ENCODE measurements at places on chromosomes 5 and 9.

DNA sequence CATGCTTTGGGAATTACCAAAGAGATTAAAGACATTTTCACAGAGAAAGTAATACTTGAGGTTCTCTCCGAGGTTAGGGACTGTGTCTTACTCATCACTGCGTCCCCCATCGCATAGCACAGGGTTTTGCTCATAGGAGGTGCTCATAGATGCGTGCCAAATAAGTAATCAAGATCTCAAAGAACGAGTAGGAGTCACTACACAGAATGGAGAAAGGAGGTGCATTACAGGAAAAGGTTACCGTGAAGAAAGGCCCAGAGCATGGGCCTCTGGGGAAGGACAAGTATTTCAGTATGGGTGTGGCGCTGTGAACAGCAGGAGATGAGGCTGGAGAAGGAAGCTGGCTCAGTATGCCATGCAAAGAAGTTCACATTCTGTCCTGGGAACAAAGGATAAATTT lies 182.4 kb downstream of the ACTL7B start:
- DNase-seq, result no peak

- DNase-seq, result no peak
Observed at GRCh38 chr9:91880378-91880972, 69.6 kb downstream of the ROR2 start.

- peak; percentile 22 for DNase-seq
Observed at GRCh38 chr9:33524306-33524947, 376 bp downstream of the ANKRD18B start.

GRCh38 chr9:108186642-108187395 lies 669.0 kb downstream of the ACTL7B start:
- no peak for DNase-seq

DNA sequence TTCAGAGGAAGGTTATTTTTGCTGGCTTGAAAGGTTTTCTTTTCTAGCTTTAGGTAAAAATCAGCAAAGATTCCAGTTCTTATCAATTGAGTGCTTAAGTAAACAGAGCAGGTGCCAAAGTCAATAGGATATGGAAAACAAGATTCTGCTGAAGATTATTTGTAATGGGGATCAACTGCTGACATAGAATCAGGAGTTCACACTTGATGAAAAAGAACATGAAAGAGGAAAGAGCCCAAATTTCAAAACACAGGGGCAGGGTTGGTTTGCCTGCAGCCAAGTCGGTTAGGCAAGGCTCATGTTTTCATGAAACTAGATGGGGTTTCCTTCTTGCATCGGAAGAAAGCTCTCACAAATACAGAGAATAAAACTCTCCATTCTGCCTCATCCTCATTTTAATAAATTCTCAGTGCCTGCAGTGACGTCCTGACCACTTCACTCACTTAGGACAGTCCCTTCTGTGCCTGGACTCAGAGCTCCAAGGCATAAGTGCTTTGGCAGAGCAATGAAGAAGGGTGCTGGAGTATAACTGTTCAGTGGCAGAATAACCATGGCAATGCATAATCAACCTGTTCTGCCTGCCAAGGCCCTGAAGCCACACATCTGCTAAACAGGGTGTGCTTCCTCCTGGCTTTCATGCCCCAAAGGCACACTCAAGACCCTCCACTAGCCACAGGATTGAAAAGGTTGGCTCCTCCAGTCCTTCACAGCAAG lies 179.6 kb downstream of the GNAQ start:
- no peak for DNase-seq

DNA sequence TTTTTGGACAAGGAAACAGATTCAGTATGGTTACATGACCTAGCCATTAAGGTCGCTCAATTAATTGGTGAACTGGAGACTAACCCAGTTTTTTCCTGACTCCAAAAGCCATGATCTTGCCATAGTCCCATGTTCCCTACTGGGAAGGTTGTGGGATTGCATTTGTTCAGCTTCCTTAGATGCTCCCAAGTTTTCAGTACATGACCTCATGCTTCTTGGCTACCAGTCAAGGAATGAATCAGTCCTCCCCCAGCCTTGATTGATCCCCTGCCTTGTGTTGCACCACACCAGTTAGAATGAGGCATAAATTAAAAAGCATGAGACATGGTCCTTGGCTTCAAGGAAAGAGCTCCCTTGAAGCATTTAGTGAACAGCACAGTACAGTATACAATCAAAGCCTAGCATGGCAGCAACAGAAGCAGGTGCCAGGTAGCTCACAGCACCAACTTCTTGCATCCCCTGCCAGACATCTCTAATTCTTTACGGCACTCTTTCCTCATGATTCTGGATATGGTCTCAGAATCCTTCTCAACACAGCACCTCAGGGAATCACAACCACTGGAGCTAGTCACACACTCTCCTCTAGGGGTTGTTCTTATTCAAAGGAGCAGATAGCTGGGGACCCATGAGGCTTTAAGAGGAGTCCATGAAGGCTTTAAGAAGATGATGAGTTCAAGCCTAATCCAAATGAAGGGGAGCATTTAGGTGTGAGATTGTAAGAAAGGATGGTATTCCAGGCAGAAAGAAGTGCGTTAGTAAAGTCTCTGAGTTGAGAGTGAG lies 295.5 kb upstream of the CLINT1 start:
- DNase-seq, result no peak

DNA sequence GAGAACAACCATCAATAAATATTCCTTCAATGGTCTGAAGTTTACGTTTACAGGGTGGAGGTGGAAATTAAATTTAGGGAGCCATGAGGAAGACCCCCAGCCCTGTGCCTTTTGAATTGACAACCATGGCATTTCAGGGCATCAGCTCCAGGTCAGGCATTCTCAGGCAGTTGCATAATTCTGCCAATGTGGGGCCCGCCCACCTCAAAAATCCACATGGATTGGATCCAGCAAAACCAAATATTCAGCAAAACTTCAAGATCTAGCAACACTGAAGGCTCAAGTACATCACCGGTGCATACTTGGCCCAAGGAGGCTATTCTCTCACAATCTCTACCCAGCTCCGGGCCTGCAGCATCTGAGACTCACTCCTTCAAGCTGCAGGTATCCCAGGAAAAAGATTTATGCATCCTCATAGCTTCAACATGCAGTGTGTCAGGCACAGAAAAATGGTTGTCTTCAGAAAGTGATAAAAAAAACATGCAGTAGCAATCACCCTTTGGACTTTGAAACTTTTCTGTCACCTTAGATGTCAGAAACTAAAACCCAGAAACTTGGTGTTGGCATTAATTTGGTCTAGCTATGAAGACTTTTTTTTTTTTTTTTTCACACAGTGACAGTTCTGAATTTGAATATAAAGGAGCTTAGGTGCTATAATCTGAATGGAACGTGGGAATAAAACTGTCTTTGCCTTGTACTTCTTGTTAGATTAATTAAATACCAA lies 21.4 kb upstream of the ANXA2R start:
- no peak for DNase-seq

Measured in activated T-cell treated with anti-CD3 and anti-CD28 coated beads, Interleukin-2, amount 50 U/mL, for 1 hour (primary cell).